Retinal pigment epithelial cell (primary cell): ENCODE measurements at places on chromosomes 16 and 17.

DNA sequence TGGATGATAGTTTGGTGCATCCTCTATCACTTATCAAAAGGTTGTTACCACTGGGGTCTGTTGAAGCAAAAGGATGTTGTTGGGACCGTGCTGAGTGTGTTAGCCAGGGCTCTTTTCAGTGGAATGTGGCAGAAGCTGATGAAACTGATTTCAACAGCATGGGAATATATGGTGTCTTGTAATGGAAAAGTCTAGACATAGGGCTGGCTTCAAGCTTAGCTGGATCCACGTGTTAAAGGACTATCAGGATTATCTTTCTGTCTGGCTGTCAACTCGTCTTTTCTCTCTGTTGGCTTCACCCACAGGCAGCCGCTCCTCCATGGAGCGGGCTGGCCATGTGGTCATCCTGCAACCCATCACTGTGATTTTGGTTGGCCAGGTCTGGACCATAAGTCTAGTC lies 8.7 kb downstream of the SNX29 start:
- DNase-seq = no peak

- no peak for DNase-seq
Observed at GRCh38 chr17:61672140-61672539, 81.1 kb upstream of the NACA2 start.

DNA sequence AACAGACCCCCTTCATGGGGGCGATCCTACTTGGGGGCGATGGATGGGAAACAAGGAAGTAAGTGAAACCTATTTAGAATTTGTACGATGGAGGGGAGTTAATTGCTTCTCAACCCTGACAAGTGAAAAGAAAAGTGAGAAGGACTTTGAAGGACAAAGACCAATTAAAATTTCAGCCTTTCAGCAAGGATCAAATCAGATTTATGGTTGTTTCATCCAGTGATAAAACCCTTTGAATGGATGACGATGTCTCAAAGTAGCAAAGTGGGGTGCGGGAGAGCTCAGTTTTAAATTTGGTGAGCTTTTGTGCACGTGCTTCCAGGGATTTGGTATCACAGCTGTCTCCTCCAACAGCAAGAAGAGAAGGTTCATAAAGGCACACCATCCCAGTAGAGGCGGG lies 51.7 kb downstream of the CMIP start:
- no peak for DNase-seq

GRCh38 chr17:27038676-27039075 lies 255.2 kb upstream of the WSB1 start:
- no peak for DNase-seq

GRCh38 chr17:4786106-4786511 lies at the start of gene VMO1:
TSS of gene VMO1 (minus strand) at chr17:4786364. CDS start at chr17:4786352, 12 bp downstream.
- DNase-seq = no peak
